ENCODE measurements at places on chromosomes 4 and X.

GRCh38 chrX:13158911-13159310 is 114.5 kb upstream of the FAM9C start:
- DNase-seq, result no peak

GRCh38 chrX:19827088-19827487 is 60.3 kb downstream of the SH3KBP1 start:
- DNase-seq, result no peak

DNA sequence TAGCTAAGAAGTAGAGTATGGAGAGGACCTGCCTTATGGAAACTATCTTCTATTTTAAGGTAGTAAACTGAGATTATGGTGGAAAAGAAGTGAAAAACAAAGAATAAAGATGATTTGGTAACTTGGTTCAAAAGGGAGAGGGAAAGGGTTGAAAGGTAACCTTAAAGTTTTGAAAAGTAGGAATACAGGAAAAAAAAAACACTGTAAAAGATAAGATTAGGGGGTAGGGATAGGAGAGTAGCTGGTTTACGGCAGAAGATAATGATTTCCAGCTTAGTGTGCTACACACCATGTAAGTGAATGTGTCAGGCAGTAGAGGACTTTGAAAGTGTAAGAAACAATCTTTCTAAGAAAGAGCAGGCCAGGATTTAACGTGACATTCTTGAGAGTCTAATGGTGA is 35.3 kb downstream of the FAM13A start:
- DNase-seq, result no peak

DNA sequence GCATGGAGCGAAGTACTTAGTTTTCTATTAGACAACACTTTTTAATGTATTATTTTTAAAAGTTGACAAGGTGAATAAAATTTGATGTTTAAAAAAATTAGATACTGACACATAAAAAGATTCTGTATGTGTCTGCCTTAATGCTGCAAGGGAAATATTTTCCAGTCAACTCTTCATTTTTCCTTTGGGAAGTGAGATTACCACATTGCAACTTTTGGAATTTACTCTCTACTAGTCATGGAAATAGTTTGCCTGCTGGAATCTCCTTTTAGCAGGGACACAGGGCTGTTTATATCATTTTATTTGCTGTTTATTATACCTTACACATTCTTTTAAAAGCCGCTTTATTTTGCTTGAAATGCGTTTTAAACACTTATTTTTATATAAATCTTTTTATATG is 135.1 kb downstream of the MID1 start:
- no peak for DNase-seq

DNA sequence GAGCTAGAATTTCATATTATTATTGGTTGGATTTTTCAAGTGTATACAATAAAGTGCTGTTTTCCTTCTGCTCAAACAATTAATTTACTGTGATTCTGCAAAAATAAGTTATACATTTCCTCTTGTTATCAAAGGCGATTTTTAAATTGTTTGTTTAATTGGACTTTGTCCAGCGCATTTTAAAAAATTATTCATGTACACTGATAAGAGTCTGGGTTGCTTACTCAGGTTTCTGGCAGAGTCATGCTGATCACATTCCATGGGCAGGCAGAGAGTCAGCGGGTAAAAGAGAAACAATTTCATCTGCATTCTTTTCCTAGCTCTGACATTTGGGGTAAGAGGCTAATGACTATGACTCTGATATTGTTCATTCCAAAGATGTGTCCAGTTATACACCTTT is 8.9 kb downstream of the FAT4 start:
- DNase-seq, result no peak

DNA sequence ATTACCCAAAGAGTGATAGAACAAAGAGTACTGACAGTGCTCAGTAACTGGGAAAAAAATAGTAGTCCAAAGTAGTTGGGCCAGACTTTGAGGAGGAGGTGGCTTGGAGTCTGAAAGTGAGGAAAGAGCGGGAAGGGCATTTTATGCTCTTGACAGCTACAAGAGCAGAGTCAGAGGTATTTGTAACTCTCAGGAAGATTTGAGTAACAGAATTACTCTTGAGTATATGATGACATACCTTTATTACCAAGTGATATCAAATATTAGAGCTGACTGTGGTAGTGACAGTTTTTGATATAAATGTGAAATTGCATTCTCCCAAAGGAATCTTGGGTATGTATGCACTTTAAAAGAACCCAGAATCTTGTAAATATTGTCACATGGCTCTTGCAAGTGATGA is 2.2 kb downstream of the SLAIN2 start:
- no peak for DNase-seq

- DNase-seq, result no peak
These were observed 43.7 kb downstream of the FHDC1 start for GRCh38 chr4:152979731-152980330.

DNA sequence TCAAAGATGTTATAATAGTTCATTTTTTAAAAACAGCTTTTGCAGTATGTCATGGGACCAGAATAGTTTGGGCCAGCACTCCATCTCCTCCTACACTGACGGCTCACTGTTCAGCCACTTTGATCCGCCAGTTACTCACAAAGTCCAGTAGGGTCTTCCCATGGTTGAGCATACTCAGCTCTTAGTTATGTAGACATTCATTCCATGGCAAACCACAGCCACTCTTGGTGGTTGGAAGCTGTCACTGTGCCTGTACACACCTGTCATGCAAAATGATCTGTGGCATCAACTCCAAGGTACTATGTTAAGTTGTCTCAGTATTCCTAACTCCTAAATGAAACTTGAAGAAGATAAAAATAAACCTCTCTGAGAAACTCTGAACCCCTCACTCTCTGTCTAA is 127.2 kb downstream of the NR3C2 start:
- DNase-seq, result no peak

DNA sequence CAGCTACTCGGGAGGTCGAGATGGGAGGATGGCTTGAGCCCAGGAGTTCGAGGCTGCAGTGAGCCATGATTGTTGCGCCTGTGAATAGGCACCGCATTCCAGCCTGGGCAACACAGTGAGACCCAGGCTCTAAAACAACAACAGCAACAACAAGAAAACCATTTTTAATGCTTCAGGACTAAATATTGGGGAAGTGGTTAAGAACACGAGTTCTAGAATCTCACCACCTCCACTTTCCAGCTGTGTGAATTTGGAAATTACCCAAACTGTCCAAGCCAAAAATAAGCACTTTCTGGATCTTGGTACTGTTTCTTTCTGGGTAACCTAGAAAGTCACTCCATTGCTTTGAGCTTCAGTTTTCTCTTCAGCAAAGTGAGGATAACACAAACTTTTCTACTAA is 63.2 kb downstream of the ADGRG2 start:
- no peak for DNase-seq
